M059J (cell line): ENCODE measurements at places on chromosomes 12 and 14.

GRCh38 chr14:23481362-23481970, 12.0 kb downstream of the NGDN start:
- peak; percentile 40 for DNase-seq

DNA sequence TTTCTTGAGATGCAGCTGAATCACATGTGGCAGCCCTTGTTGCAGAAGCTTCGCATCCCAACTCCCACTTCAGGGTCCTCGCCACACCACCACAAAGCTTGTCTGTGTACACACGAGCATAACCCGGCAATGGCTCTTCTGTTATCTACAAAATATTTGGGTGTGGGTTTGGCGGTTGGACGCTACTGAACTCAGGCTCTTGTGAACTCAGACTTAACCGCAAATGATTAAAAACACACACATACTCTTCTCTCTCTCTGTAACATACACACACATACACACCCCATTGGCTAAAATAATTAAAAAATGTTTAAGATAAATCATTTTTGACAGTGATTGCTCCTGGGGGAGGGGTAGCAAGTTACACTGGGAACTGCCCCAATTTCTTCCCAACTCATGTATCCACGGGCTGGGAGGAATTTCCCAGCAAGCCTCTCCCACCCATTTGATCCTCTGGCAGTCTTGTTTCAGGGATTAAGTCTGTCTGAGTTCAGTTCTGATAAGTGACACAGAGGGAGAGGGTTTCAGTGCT, 63.7 kb upstream of the MANSC4 start:
- no peak for DNase-seq

DNA sequence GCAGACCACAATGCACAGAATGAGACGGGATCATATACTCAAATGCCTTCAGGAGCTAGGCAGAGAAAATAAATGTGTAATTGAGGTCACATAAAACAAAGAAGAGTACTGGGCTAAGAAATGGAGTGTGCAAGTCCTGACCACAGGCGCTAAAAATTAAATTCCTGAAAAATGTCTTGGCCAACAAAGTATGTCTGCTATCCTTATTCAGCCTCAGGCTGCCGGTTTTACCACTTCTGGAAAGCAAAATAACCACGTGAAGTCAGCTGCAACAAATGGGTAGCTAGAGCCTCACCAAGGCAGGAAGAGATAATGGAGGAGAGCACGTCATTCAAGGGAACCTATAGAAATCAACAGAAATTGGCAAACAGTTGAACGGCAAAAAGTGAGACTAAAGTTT, 3.1 kb downstream of the PYGL start:
- peak; percentile 92 for DNase-seq

DNA sequence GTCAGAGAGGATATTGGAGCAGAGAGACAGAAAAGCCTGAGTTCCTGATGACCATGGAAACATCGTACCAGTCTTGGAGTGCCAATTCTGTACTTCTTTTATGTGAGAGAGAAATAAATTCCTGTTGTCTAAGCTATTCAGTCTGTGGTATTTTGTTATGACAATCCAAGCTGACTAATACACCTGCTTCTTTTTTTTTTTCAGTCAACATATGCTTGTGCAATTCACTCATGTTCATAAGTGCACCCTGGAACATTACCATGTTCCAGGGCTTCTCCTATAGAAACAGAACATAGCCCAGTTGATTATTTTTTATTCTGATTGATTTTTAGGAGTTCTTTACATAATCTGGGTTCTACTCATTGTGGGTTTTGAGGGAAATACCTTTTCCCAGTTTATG, 1.7 kb upstream of the CHPT1 start:
- DNase-seq = peak; percentile 49

DNA sequence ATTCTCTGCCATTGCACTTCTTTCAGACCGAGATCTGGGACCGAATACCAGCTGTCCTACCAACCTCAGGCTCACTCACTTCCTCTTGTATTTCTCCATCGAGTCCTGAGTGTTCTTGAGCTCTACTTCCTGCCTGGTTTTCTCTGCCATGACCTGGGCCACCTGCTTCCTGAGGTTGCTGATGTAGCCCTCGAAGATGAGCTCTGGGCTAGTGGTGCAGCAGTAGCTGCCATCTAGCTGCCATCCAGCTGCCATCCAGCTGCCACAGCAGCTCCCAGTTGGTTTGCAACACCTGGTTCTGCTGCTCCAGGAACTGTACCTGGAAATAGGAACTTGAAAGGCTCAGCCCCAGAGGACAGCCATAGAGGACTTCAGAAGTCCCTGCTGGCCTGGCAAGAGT, 15.0 kb upstream of the KRT73 start:
- DNase-seq = no peak

GRCh38 chr12:93094988-93095737, 166.1 kb upstream of the EEA1 start:
- DNase-seq = peak; percentile 29

DNA sequence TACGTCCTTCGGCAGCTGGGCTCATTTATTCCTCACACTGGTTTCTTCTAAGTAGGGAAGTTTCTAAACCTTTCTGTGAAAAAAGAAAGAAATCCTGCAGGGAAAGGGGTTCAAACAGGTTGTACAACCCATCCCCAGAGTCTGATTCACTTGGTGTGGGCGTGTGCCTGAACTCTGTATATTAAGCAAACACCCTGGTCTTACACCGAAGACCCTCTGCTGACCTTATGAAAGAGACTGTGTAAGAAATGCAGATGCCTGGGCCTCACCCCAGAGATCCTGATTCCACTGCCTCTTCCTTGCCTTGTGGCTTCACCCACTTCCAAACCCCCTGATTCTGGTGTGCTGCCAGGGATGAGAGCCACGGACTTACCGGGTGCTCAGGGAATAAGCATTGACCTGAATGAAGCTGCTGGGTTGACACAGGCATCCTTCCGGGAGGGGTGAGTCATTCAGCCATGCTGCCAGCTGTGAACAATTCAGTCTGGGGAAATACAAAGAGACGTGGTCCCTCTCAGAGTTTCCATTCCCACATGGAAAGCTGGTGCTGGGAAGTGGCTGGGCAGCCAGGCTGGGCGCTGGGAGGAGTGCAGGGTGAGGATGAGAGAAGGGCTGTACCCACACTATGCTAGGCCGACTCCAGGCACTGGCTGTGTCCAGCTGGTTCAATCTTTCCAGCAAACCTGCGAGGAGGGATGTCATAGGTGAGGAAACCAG, 26.5 kb upstream of the ACTN1 start:
- DNase-seq = peak; percentile 93

GRCh38 chr14:87260460-87260859, 732.5 kb downstream of the GALC start:
- no peak for DNase-seq

GRCh38 chr12:55687746-55688145, 20.0 kb downstream of the ITGA7 start:
- no peak for DNase-seq

DNA sequence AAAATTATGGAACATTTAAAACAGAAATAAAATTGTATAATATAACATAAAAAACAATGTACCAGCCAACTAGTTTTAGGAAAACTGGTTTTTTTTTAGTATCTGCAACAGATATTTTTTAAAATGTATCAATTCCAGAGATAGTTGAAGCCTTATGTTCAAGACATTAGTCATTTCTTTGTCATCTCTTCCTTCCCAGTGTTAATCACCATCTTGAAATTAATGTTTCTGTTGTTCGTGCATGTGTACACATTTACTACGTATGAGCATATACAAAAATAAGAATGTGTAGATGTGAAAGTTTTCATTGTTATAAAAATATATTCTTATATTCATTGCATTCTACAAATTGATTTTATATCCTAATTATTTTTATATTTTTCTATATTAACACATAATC, 1062.1 kb downstream of the SLC6A15 start:
- no peak for DNase-seq

DNA sequence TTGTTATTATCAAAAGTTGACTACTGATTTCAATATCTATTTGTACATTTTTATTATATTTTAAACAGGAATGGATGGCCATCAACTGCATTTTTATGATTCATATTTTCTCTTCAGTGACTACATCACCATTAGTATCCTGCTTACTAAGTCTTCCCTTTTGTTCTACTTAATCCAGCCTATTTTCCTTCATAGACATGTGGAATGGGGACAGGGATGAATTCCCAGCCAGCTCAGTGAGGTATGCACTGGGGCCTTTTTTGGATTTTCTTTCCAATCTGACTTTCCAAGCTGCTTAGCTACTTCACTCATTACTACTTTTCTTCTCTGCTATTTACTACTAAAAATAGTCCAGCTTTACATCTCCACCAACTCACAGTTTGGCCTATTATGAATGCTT, 38.4 kb downstream of the AKAP6 start:
- DNase-seq = no peak

DNA sequence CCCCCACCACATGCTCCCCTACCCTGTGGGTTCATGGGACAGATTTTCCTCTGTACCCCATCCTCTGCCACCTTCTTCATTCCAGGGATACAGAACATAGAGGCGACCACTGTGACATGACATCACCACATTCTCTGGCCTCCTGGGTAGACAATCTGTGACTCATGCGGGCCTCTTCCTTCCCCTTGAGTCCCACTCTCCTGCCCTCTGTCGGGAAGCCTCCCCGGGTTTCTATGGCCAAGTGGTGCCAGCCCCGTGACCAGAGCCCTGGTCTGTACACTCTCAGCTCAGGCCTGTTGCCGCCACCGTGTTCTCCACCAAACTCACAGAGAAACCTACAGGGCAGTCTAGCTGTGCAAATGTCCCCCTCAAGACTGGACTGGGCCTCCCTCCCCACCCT, 8.0 kb downstream of the CLMN start:
- peak; percentile 44 for DNase-seq

DNA sequence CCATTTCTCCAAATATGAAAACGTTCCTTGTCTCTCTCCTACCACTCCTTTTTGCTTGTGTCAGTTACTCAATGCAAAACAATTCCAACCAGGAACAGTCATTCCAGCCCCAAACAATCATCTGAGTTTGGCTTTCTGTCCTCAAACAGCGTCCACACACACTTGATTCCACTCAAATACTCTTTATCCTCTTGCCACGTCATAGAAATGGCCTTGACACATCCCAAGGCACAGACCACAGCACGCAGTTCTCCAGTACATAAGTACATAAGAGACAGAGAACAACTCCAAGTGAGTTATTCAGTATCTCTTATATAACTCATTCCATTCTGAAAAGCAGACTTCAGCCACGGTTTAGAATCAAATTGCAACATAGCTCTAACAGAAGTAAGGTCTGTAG, 299.2 kb downstream of the RPS29 start:
- DNase-seq = no peak

GRCh38 chr12:125128439-125129178, 63.4 kb downstream of the AACS start:
- no peak for DNase-seq

DNA sequence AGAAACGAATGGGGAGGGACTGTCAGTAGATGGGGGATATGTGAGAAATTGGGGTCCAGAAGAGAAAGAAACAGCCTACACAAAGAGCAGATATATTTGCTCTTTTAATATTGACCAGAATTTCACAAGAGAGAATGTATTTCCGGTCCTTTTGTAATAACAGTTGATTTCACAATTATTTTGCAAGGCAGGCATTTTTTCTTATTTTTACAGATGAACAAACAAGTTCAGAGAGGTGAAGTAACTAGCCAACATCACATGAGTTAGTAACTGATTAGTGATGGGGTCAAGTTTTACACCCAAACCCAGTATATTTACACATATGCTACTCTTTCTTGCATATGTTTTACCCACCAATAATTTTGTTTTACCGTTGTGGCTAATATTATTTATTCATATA, 188.2 kb downstream of the NAV3 start:
- no peak for DNase-seq

- DNase-seq = no peak
Observed at GRCh38 chr12:119913536-119914330, 36.6 kb upstream of the CIT start.

DNA sequence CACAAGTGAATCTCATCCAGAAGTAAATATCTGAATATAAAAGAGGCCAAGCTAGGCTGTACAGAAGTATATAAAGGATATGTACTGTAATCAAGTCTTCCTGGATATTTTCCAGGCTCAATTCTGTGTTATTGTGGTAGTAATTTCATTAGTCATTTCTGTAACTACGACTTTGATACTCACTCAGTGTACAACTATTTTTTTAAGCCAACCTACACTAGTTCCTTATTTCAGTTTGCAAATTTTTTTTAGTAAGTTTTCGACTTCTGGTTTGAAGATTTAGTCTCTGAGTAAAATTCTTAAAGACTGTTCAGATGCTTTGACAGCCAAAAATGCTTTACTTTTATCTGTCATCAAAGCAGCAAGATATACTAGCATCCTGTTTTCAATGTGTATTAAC, 130.8 kb downstream of the CAPZA3 start:
- peak; percentile 53 for DNase-seq

GRCh38 chr12:79884401-79885006, 50.4 kb downstream of the PPP1R12A start:
- no peak for DNase-seq

GRCh38 chr12:45981075-45981837, 9.1 kb downstream of the SCAF11 start:
- no peak for DNase-seq

DNA sequence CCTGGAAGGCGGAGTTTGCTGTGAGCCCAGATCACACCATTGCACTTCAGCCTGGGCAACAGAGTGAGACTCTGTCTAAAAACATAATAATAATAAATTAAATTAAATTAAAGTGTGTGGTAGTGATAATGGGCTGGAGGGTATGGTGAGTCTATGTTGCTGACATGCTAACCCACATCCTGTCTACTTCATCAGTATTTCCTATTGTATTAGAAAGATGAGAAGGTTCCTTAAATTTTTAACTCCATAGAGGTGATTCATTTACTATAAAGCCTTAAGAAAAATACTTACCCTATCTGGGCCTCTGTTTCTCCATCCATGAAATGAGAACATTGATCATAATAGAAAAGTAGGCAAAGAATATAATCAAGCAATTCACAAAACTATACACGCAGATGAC, 280.5 kb downstream of the FBXL14 start:
- DNase-seq = peak; percentile 34

- no peak for DNase-seq
Observed at GRCh38 chr12:131136539-131136872, 182.8 kb downstream of the ADGRD1 start.

DNA sequence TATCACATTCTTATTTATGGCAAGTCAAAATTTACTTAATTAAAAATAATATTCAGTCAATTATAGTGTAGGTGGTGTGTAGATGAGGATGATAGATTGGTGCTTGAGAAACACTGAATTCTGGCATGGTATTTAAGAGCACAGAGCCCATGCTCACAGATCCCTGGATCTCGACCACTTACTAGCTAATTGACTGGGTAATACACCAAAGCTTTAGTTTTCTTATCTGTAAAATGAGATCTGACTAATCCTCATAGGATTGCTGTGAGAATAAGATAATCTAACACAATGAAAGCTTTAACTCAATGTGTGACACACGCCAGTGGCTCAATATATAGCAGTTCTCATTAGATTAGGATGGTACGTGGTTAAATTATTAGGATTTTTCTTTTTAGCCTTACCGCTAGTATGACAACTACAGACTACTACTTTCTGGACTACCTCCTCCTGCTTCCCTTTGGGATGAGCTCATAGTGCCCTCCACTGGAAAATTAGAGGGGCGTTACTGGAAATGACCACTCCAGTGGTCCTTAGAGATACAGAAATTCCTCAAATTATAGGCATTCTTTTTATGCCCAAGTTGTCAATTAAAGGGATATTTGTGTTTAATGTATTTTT, 482.8 kb upstream of the TBX3 start:
- peak; percentile 50 for DNase-seq
